Fibroblast of skin of right biceps (primary cell): ENCODE measurements at places on chromosomes 3 and 15.

- DNase-seq: no peak
Observed at GRCh38 chr15:56082263-56082761, 88.9 kb upstream of the NEDD4 start.

GRCh38 chr3:189937302-189938127, 183.2 kb downstream of the P3H2 start:
- DNase-seq: peak; percentile 97

- DNase-seq: no peak
Observed at GRCh38 chr3:65746848-65747247, 291.9 kb downstream of the MAGI1 start.

- no peak for DNase-seq
Observed at GRCh38 chr3:61593446-61594029, 32.2 kb downstream of the PTPRG start.

DNA sequence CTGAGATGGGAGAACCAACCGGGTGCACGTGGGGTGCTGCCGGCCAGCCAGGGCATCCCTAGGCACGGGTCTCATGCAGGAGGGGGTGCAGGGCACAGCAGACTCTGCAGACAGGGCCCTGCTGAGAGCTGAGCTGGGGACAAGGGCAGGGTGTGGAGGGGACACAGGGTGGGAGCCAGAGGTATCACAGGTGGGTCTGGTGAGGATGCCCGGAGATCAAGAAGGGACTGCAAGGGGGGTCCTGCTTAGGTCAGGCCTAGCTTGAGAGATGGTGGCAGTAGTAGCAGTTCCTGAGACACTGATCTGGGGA, 39.5 kb upstream of the PRR23E start:
- no peak for DNase-seq

DNA sequence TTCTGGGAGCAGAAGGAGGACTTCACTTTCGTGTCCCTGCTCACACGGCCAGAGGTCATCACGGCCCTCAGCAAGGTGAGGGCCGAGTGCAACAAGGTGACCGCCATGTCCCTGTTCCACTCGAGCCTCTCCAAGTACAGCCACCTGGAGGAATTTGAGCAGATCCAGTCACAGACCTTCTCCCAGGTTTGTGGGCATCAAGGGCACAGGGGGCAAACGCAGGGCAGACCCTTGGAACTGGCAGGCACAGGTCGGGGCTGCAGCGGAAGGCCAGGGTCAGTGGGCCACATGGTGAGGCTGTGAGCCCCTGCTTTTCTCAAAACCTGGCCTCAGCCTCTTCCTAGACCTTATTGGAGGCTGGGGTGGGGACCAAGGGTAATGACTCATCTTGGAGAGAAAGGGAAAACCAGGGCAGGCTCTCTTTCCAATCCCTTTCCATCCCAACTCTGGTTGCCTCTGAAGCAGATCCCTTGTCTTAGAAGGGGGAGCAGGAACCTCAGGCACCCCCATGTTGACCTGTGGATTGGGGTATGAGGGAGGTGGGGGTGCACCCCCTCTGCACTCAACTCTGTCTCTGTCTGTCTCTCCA, 29.5 kb downstream of the DNAH1 start:
- DNase-seq: peak; percentile 9

DNA sequence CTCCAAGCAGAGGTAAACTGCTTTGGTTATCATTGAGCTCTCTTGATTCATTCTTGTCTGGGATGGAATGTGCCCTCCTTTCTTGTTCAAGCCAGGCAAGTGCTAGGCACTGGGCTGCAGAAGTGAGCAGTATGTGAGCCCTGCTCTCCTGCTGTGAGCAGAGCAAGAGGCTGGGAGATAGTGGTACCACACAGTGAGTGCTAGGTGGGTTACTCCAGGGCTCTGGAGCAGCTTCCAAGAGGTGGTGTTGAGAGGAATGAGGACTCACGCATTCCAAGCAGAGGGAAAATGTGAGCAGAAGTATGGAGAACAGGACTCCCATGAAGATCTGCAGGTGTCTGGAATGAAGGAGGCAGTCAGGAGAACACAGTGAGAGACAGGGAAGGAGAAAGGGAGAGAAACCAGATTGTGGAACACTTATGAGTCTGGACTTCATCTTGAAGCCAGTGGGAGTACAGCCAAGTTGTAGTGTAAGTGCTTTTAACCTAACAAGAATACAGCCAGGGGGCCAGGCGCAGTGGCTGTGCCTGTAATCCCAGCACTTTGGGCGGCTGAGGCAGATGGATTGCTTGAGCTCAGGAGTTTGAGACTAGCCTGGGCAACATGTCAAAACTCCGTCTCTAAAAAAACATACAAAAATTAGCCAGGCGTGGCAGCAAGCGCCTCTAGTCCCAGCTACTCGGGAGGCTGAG, 199.9 kb upstream of the CTDSPL start:
- no peak for DNase-seq

DNA sequence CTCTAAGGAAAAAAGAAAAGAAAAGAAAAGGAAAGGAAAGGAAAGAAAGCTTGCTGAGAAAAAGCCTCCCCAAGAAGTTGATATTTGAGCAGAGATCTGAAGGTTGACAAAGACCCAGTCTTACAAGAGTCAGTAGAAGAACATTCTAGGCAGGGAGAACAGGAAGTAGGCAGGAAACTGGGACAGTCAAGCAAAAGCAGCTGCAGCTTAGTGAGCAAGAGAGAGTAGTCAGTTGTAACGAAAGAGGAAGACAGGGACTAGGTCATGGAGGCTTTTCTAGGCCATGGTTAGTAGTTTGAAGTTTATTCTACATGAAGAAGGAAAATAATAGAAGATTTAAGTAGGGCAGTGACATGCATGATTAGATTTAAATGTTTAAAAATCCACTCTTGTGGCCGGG, 31.8 kb upstream of the KLHL6 start:
- no peak for DNase-seq

DNA sequence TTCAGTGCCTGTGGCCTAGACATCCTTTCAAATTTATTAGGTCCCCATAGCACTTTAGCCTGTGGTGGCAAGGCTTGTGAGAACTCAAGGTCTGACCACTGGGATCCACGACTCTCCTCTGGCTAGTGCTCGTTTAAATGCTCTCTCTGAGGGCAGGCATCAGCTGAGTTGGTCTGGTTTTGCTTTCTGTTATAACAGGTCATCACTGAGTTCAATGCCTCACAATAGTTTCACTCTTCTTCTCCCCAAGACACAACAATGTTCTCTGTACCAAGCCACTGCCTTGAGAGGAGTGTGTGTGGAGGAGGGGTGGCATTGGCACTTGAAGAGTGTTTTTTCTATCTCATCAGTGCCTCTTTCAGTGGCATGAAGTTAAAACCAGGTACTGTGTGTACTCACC, 7.6 kb downstream of the OR5K4 start:
- DNase-seq: no peak

GRCh38 chr15:90617668-90618097, 88.0 kb downstream of the CRTC3 start:
- DNase-seq: no peak
